ENCODE measurements at places on chromosomes 7 and 10.

DNA sequence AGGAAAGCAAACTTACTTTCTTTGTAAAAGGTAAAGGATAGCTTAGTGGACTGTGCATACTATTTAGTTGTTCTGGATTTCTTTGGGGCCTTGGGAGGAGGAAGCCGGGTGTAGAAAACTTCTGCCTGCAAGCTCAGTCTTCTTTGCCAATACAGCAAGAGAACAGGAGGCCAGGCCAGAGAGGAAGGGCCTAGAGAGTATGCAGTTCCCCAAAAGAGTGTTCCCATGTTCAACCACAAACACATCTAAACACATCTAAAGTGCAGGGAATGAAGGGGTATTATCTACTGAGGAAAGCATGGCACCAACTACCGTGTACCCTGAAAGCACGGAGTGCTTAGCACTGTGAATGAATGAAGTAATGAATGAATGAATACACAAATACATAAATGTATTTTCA lies 11.0 kb downstream of the KIAA1217 start:
- no peak for DNase-seq

- no peak for DNase-seq
Measured at GRCh38 chr10:58651040-58651439, 138.4 kb downstream of the BICC1 start.

- DNase-seq = no peak
Measured at GRCh38 chr7:70788276-70788675, 343.7 kb upstream of the GALNT17 start.

- DNase-seq = no peak
Measured at GRCh38 chr7:26441002-26441521, 149.4 kb downstream of the SNX10 start.

DNA sequence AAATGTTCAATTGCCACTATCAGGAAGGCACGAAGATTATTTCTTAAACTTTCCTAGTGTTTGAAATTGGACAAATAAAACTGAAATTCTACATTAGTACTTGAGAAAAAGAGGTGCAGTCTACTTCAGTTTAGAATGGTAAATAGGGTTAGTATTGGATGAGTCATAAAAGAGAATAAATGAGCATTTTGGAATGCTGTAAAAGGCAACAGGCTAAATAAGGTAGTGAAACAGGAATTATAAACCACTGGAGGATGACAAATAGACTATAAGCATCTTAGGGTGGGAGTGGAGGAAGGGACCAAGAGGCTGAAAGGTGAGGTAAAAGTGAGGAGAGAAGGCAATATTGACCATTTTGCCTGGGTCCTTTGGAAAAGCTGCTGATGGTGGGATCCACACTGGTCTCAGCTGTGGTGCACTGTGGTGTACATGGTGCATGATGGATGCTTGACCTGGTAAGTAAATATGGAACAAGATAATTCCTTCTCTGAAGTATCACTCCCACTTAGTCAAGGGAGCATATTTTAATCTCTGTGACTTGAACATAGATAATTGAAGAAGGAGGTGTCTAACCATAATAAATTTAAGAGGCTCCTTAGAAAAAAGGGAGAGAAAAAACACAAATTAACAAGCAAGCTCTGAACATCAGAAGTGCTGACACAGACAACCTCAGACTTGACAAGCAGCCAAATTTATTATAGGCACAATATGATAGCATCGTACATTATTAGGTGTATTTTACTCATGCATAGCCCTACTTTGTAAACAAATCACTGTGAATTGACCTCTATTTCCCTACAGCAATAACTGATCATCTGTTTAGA lies 76.4 kb upstream of the SCIN start:
- DNase-seq = no peak

DNA sequence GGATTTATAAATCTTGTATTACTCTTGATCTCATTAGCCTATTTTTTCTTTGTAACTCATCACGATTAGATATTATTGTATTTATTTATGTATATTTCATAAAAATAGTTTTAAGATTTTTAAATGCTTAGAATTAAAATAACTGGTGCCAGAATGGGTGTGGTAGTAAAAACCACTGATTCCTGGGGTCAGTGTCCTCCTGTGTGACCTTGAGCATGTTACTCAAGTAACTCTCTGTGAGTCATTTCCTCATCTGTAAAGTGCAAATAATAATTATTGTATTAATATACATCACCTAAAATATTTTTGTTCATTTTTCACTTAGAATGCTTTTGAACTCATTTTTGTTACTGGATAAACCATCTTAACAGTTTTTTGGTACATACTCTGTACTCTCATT lies 91.3 kb upstream of the TMEM229A start:
- DNase-seq = no peak

DNA sequence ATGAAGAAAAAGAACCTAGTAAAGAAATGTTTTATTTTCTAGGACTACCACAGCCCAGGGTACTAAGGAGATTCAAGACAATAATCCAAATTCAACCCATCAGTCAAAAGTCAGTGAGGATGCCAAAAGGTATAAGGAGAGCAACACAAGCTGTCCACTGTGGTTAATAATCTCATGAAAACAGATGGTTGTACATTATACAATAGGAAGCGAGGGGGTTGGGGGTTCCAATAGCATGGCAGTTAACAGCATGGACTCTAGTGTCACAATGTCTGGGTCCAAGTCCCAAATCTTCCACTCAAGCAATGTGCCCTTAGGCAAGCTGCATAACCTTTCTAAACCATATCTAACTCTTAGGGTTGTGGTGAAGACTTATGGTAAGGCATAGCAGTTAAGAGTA lies 35.1 kb downstream of the BRAF start:
- no peak for DNase-seq

GRCh38 chr10:12513003-12513365 lies 163.6 kb downstream of the CAMK1D start:
- DNase-seq = no peak

GRCh38 chr7:15239801-15240200 lies 322.0 kb downstream of the AGMO start:
- no peak for DNase-seq

DNA sequence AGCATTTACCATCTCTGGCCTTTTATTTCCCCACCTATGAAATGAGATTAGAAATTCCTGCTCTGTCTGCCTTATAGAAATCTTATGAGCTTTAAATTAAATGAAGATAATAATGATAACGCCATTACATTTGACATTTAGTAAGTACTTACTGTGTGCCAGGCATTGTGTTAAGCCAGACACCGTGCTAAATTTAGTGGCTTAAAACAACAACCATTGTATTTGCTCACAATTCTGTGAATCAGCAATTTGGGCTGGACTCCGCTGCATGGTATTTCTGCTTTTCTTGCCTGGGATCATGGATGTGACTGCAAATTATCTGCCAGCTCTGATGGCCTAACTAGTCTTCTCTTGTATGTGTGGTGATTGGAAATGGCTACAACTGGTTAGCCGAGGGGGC lies 56.4 kb upstream of the CCDC6 start:
- no peak for DNase-seq

GRCh38 chr7:5397736-5398135 lies 25.9 kb downstream of the TNRC18 start:
- DNase-seq = peak; percentile 45

DNA sequence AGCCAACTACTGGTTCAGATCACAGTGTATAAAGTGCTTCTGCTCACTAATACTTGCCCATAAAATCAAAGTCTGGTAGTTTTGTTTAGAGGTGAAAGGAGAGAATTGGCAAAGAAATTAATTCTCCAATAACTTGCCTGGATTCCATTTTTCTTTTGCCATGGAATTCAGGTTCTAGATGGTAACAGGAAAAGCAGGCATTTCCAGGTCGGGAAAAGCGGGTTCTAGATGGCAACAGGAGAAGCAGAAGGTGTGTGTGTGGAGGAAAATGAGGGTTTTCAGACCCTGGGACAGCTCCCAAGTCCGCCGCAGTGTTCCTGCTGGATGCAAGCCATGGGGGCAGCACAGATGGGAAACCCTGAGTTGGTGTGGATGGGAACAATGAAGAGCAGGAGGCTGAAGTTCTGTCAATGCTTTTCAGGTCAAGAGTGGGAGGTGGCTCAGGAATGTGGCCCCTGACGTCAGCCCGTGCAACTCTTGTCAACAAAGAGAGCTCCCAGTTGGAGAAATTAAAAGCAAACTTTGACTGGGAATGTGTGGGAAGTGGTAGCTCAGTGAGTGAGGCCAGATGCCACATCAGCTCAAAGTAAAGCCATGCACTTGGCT lies 696.7 kb downstream of the LRMDA start:
- DNase-seq = no peak

- DNase-seq = no peak
Measured at GRCh38 chr10:78925800-78926319, 142.9 kb upstream of the ZMIZ1 start.

DNA sequence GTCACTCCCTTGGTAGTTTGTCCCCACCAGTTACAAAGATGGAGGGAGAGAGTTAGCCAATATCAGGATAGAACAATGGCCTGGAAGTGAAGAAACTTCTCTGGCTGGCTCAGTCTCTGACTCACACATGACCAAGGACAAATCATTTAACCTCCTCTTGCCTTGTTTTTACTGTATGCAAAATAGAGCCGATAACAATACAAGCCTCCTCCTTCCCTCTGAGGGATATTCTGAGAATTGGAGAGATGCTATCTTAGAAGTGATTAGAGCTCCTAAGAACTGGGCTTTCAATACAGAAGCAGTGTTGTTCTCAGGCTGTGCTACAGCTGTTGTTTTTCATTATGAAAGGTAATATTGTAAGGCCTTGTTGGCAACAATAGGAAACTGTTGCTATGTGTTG lies 87.7 kb upstream of the EGR2 start:
- no peak for DNase-seq

DNA sequence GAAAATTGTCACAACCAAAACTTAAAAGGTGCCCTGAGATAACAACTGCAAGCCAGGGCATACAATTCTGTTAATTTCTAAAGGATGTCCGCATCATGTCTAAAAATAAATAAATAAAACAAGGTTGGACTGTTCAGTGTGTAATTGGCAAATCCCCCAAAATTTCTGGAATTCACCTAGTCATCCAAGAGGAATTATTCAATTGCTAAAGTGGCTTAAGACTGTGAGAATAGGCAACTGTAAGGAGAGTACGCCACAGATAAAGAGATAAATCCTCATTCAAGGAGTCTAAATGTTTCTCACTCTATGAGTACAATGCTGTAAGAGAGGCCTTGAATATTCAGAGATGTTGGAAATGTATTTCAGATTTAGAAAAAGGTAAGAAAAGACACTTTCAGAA lies 37.2 kb downstream of the PIK3AP1 start:
- no peak for DNase-seq

- no peak for DNase-seq
Measured at GRCh38 chr7:135192914-135193536, 18.3 kb downstream of the WDR91 start.

Measured in aorta (tissue), 5 donors.